ENCODE measurements at places on chromosomes 1 and 21. TPM values are rescaled to one million over a fixed set of nuclear protein-coding genes. Genes with fewer than 3 reads are reported as not detected.

- no peak for DNase-seq
Observed at GRCh38 chr21:33733601-33734000, 91.3 kb downstream of the ITSN1 start.

- DNase-seq = no peak
Observed at GRCh38 chr1:236550961-236551851, 27.4 kb downstream of the LGALS8 start.

S100B gene
- total RNA-seq = 755 TPM

GRCh38 chr1:25959611-25960010 is 38.3 kb downstream of the PAFAH2 start:
- DNase-seq = no peak

GRCh38 chr1:164858096-164858632 is 299.2 kb downstream of the PBX1 start:
- no peak for DNase-seq

- peak; percentile 47 for DNase-seq
Observed at GRCh38 chr1:33060579-33061083, 20.3 kb upstream of the AZIN2 start.

GRCh38 chr21:43325968-43326715 is 100.8 kb downstream of the SIK1 start:
- DNase-seq = no peak

DNA sequence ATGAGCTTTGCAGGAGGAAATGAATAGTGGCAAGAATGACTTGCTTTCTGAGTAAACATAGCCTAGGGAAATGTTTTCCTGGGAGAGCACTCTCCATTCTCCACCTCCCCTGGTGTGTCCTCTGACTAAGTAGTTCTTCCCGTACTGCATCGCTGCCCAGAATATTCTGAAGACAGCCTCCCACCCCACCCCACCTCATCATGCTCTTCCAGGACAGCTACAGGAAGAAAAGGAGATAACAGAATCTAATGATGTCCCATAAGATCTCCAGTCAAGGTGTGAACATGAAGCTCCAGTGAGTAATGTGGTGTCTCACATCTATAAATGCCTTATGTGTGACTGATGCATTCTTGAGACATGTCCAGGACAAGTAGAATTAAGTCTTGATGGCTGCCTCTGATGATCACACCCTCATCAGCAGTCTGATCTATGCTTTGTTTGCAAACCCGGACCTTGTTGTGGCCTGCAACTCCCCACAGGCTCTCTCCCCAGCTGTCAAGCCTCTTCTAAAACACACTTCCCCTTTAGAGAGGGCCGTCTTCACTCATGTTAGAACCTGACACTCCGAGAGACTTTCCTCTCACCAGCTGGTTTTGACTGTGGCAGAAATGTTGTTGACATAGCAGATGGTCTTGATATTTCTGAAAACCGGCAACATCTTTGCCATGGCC is 183.0 kb downstream of the CYYR1 start:
- no peak for DNase-seq

GRCh38 chr1:41282679-41283317 is 40.7 kb upstream of the SCMH1 start:
- DNase-seq = no peak

DNA sequence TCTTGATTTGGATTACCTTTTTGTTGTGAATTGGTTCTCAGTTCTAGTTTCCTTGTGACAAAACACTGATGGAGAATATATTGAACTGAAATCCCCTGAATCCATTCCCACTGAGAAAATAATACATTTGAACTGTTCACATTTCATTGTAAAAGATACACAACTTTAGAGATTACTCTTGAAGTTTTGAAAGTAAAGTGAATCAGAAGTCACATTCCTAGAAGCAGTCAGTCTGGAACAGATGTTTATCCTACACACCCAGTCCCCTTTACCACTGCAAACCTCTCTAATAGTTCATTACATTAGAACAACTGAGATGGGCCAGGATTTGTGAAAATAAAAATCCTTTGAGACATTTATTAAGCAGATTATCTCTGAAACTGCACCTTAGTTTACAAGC is 3.4 kb downstream of the RERE start:
- no peak for DNase-seq

FCER1G gene
- 49.4 TPM for total RNA-seq

CCDC185 gene
- total RNA-seq = not detected

PCBP3 gene
- total RNA-seq = 13.4 TPM

All from tibial nerve (tissue), 4 donors.